ENCODE measurements at places on chromosomes 12 and 14.

DNA sequence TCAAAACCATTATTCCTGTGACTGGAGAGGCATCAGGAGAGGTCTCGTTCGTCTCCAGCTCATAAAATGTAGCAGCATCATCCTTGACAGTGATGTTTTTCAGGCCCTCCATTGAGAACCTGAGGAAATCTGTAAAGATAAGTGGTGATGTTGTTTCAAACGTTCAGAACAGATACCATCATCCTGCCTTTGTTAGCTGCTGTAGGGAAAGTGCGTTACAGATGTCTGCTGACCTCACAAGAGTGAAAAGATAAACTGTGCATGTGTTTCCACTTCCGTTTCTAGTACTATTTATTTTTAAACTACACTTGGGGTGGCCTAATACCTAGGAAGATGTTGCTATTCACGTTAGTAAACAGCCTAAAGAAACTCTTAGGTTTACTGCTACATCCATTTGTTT is 28.4 kb downstream of the BCL2L14 start:
- no peak for DNase-seq

- no peak for DNase-seq
These were observed 28.9 kb downstream of the RXYLT1 start for GRCh38 chr12:63808631-63809030.

DNA sequence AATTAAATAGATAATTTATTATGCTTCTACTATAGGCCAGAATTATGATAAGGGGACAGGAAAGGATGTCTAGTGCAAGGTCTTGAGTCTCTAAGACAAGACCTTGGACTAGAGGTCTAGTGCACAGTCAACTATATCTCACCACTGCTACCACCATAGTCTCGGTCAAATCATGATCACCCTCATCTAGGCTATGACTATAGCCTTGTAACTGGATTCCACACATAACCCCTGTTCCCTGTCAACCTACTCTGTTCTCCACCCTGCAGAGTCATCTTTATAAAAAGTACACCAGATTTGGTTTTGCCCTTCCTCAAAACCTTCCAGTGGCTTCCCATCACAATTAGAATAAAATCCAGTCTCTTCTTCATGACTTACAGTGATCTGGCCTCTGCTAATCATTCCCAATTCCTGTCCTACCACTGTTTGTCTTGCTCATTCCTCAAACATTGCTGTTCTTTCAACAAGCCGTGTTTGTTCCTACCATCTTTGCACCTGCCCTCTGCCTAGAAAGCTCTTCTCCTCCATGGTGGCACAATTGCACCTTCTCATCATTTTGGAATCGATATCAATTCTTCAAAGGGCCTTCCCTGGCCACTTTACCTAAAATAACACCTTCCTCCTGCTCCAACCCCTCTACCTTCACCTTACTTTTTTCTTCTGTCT is 169.4 kb downstream of the FOXN3 start:
- DNase-seq = no peak

DNA sequence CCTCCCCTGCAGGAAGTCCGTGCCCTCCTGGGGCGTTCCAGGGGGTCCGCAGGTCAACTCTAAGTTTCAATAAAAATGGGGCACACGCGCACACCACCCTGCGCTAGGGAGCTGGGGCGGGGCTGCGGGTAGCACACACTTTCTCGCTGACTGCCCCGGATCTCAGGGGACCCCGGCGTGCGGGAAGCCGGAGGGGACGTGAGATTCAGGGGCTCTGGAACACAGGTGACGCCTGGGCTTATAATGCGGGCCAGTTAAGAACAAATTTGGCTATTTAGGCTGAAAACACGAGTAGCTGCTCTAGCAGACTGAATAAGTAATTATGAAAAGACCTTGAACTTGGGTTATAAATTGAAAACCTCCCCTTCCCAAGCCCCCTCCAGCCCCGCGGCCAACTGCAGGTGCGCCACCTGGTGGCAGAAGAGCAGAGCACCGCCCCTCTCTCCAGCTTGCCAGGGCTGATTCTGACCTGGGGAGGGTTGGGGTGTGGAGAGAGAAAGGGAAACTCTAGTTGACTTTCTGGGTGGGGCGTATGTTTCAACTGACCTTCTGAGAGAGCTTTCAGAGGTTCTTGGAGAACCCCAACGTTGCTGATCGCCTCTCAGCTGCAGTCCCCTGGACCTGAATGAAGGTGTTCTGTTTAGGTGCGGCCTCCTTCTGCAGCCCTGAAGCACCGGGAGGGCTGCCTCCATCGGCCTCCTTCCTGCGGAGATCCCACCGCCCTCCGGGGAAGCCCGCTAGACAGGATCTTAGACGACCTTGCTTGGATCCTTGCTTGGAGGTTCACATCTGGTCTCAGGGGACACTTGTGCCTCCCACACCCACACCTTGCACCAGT is 118.4 kb upstream of the EVL start:
- peak; percentile 86 for DNase-seq

GRCh38 chr12:71607494-71608330 is 55.9 kb downstream of the ZFC3H1 start:
- DNase-seq = no peak

GRCh38 chr12:104501660-104502059 is 44.9 kb downstream of the CHST11 start:
- no peak for DNase-seq

DNA sequence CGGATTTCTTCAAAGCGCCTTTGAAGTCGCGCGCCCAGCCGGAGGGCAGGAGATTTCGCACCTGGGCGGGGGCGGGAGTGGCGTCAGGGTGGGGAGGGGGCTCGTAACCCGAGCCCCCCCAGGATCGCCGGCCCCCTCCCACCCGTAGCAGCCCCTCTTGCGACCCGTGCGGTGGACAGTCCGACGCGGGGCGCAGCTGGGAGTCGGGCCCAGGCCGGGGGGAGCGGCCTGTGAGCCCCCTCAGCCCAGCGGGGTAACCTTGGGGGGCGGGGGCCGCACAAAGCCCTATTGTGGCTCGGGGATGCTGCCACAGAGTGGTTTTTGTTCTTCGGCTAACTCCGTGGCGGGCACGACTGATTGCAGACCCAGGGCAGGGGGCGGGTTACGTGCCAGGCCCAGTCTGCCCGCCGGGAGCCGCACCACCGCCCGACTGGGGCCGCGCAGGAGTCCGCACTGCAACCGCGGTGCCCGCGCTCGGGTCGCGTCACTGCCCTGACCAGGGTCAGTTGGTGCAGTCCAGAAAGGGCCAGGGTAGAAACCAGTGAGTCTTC is 4.2 kb upstream of the AAAS start:
- DNase-seq = peak; percentile 73

DNA sequence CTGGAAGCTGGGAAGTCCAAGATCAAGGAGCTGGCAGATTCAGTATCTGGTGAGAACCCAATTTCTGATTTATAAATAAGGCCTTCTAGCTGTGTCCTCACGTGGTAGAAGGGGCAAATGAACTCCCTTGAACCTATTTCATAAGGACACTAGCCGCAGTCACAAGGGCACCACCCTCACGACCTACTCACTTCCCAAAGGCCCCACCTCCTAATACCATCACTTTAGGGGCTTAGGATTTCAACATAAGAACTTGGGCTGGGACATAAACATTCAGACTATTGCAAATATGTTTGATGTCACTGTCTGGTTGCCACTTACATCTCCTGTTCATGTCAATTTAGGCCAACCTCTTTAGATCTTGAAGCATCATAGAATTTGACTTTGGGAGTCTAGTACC is 10.8 kb upstream of the CNIH1 start:
- no peak for DNase-seq

All from activated CD8-positive, alpha-beta memory T cell treated with anti-CD3 and anti-CD28 coated beads, Interleukin-2, amount 50 U/mL, for 48 hours (primary cell).